Activated T-helper 1 cell treated with anti-CD3 and anti-CD28 coated beads, Interleukin-12 subunit alpha, Interleukin-12 subunit beta, Interleukin-2, Interleukin-4 antibody, amounts not matched to agents 30 ng/mL and 10 ng/mL and 1 ng/mL, durations not matched to agents 14 hours and 24 hours and 36 hours (primary cell): ENCODE measurements at places on chromosomes 6 and 20. TPM values are rescaled to one million over a fixed set of nuclear protein-coding genes. Genes with fewer than 3 reads are reported as not detected.

DNA sequence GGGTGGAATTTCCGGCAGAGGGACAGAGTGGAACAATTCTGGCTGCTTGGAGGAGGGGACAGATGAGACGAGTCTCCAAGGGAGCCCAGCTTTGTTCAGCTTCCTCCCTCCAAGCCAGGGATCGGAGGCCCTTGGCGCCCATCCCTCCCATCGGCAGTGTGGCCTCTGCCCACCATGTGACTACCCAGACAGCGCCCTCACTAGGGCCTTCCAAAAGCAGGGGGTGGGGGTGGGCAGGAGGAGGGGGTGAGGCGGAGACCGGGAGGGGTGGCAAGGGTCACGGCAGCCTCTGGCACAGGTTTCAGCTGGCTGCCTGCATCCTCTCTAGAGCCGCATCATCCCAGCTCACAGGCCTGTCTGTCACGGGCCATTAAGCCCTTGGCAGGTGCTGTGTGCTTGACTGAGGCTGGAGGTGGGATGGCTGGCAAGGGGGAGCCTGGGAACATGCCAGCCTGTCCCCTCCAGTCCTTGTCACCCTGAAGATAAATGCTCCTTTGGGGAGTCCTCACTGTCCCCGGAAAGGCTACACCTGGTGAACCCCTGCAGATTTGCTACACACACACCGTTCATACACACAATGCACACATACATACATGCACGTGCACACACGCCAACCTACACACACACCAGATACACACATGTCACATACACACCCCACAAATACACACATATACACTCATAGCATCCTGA is 6.2 kb upstream of the FGD2 start:
- no peaks in the 10 kb centered on the region for H3K4me1 ChIP-seq
- H3K27ac ChIP-seq: no peak overlapping the region
- no peaks in the 10 kb centered on the region for H3K36me3 ChIP-seq

DNA sequence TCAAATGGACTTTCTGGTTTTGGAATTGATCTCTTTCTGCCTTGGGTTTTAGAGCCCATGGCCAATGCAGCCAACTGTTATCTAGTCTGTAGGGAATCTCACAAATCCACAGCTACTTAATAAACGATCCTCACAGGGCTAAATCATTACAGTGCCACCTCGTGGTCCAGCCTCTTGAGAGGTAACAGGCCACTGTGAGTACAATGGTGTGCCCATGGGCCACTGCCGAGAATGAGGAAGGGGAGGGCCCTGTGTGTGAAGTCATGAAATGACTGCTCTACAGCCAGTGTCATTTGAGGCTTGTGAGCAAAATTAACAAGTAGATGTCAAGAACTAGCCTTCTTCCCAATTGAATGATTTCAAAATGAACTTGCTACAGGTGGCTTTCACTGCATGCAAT is 54.3 kb upstream of the GMPR start:
- H3K4me1 ChIP-seq: peaks cover 35% of the 10 kb centered on the region
- H3K36me3 ChIP-seq: peaks cover 12% of the 10 kb centered on the region
- no peak for DNase-seq
- no peak overlapping the region for H3K4me3 ChIP-seq
- H3K27me3 ChIP-seq: peaks cover 13% of the 10 kb centered on the region

GRCh38 chr20:9408422-9409300 is 105.7 kb upstream of the LAMP5 start:
- no peak for DNase-seq
- H3K27ac ChIP-seq: no peak overlapping the region
- H3K27me3 ChIP-seq: no peaks in the 10 kb centered on the region
- H3K4me1 ChIP-seq: no peaks in the 10 kb centered on the region
- no peak overlapping the region for H3K4me3 ChIP-seq

Gene C6orf118
- total RNA-seq: not detected in 2 replicates

Gene ECT2L
- total RNA-seq: not detected in 2 replicates

Gene PFDN6
- total RNA-seq: 122 and 126 TPM in 2 replicates

Gene NCOA5
- 30.4 and 32.9 TPM in 2 replicates for total RNA-seq
